A673 (cell line): ENCODE measurements at places on chromosomes 11 and 22.

DNA sequence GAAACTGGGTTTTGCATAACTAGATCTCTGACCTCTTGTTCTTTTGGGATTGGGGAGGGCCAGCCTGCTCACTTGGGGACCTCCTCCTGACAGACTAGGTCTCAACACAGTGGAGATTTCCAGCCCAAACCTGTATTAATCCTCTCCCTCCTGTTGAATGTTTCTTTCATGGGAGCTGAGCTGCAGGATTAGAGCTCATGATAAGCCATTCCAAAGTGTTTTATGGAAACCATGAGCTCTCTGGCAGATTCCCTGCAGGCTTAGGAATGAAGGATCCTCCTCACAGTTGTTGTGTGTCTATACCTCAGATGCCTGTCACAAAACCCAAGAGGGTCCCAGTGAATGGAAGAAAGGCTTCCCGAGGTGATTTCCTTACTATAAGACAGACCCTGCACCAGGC is 248.4 kb upstream of the B3GAT1 start:
- H3K27ac ChIP-seq, result no peak overlapping the region
- H3K4me1 ChIP-seq, result no peaks in the 10 kb centered on the region
- no peak for DNase-seq
- H3K27me3 ChIP-seq, result no peaks in the 10 kb centered on the region

GRCh38 chr22:38891256-38891655 is 19.2 kb upstream of the CBX6 start:
- H3K36me3 ChIP-seq, result no peaks in the 10 kb centered on the region
- H3K27ac ChIP-seq, result no peak overlapping the region
- no peaks in the 10 kb centered on the region for H3K27me3 ChIP-seq
- DNase-seq, result no peak

- H3K4me1 ChIP-seq, result no peaks in the 10 kb centered on the region
- no peaks in the 10 kb centered on the region for H3K27me3 ChIP-seq
- H3K36me3 ChIP-seq, result no peaks in the 10 kb centered on the region
- H3K4me3 ChIP-seq, result no peak overlapping the region
These were observed 1706.9 kb upstream of the RAG2 start for GRCh38 chr11:38304926-38305325.

GRCh38 chr22:27797520-27798391 is 3.8 kb downstream of the MN1 start:
- no peak for DNase-seq
- H3K4me3 ChIP-seq, result no peak overlapping the region
- no peak overlapping the region for H3K27ac ChIP-seq

DNA sequence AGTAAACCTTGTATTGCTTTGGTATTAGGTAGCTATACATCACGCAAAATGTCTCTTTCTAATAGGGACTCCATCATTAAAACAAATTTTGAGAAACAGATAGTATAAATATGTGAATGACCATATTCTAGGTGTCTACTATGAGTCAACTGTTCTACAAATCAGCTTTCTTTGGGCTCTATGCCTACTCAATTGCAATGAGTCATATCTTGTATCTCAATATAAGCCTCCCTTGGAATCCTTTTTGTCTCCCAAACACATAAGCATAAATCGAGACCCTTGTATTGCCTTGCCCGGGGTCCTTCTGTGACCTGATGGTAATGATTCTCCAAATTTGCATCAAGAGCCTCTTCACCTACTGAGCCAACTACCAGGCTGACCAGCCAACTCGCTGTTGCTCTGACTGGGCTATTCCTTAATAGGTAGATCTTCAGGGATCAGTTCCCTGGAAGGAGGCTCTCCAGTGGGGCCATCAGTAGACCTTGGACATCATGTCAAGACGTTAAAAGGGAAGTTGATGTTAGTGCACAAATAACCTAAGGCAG is 22.2 kb downstream of the BLID start:
- H3K4me1 ChIP-seq, result peaks cover 20% of the 10 kb centered on the region
- no peak overlapping the region for H3K4me3 ChIP-seq
- H3K27ac ChIP-seq, result no peak overlapping the region
- peaks cover 30% of the 10 kb centered on the region for H3K36me3 ChIP-seq

- H3K27me3 ChIP-seq, result peaks cover 44% of the 10 kb centered on the region
- H3K36me3 ChIP-seq, result no peaks in the 10 kb centered on the region
- H3K4me3 ChIP-seq, result no peak overlapping the region
These were observed 488.1 kb downstream of the NTM start for GRCh38 chr11:131858505-131858904.

DNA sequence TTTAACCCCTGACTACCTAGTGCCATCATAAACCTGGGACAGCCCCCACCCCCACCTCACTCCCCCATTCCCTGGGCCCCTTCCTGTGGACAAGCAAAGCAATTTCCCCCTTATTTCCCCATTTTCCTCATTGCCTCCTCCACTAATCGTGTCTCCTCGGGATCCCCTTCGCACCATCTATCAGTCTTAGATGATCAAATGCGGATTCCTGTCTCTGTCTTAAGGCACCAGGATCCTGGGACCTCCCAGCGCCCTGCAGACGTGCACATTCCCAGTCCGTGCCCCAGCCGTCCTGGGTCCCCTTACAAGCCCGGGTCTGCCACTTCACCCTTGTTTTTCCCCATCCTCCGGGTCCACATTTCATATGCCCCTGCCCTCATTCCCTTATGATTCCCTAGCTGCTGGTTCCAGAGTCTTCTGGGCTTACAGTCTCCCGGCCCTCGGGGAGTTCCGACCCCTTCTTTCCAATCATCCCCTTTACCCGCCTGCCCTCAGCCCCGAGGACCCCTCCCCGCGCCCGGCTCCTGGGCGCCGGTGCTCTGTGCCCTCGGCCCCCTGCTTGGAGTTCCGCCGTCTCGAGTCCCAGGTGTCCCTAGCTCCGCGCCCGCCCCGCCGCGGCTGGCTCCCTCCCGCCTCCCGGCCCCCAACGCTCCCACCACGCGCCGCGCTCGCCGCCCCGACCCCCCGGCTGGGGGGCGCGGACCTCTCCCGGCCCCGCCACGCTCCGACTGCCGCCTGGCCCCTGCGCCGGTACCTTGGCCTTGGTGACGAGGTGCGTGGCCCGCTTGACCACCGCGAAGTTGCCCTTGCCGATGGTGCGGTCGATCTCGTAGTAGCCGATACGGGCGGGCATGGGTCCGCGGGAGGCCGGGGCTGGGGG is 599 bp downstream of the SIK3 start:
- peak overlapping the region; percentile 97 for H3K27ac ChIP-seq
- peak overlapping the region; percentile 72 for H3K4me3 ChIP-seq
- H3K4me1 ChIP-seq, result peaks cover 36% of the 10 kb centered on the region
- peak; percentile 54 for DNase-seq
- H3K36me3 ChIP-seq, result no peaks in the 10 kb centered on the region
